ENCODE measurements at places on chromosomes 16 and 17. TPM values are rescaled to one million over a fixed set of nuclear protein-coding genes. Genes with fewer than 3 reads are reported as not detected.
A peak's percentile ranks its signal among the peaks of the same experiment; 100 is the strongest.

- DNase-seq: peak; percentile 67
Measured at GRCh38 chr17:79027925-79028491, 4.0 kb downstream of the C1QTNF1 start.

GRCh38 chr17:65627108-65627507, 65.7 kb upstream of the AXIN2 start:
- DNase-seq: no peak

- DNase-seq: no peak
Measured at GRCh38 chr16:12323007-12323758, 346.6 kb downstream of the SNX29 start.

NSF gene
- 50.3 TPM for total RNA-seq

NPIPA1 gene
- total RNA-seq: 30.9 TPM

CMC2 gene
- 30.7 TPM for total RNA-seq

- no peak for DNase-seq
Measured at GRCh38 chr17:80618304-80618703, 73.7 kb downstream of the RPTOR start.
